ENCODE measurements at places on chromosomes 6 and 20.

DNA sequence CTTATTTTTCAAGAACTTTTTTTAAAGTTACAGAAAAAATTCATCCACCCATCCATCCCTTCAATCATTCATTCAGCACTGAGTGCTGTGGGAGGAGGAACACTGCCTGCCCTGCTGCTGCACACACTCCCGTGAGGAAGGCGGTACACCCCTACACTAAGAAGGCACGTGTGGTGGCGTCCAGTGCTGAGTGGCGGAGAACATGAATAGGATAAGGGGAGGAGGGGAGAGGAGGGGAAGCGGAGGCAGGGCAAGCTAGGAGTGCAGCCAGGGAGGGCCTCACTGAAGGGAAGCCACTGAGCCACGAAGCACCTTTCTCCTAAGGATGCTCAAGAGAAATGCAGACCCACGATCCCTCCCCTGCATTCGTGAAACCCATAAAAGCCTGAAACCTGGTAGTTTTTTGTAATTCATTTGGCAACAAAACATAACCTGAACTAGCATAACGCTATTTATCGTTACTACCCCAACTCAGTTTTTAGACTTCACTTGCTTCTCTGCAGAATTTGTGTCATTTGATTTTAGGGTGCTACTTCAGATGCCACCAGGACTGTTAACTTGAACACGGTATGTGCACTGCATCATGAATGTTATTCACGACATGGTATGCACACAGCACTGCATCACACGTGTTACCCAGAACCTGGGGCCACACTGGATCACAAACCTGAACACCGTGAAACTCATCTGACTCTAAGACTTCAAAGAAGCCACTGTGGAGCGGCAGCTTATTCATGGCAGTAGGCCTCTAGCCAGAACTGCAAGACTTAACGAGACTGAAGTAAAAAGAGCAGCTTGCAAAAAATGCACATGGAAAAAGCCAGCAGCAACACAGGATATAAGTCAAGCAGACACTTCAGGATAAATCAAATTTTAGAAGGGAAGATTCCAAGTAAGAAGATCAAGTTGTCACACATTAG is 3.5 kb downstream of the RNASET2 start:
- peak; percentile 28 for DNase-seq

GRCh38 chr20:17856024-17856564 is 112.5 kb downstream of the SNX5 start:
- no peak for DNase-seq

DNA sequence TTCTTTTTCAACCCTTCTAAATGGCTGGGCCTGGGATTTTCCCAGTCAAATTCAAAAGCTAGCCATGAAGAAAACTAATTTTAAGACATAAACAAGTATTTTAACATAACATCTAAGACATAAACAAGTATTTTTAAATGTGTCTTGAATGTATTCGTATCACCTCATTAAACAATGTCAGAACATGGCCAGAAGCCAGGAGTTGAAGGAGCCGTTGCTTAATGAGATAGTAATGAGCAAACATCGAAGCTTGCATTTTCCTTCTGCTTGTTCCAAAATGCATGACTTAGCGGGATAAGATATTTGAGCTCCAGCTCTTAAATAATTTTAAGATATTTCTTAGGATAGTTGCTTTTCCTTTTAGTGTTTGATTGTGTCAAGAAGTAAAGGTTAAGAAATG is 4.2 kb upstream of the RNF182 start:
- no peak for DNase-seq

- DNase-seq, result no peak
Observed at GRCh38 chr6:130116273-130116672, 97.9 kb downstream of the L3MBTL3 start.

- peak; percentile 63 for DNase-seq
Observed at GRCh38 chr6:38493931-38494547, 145.7 kb downstream of the BTBD9 start.

DNA sequence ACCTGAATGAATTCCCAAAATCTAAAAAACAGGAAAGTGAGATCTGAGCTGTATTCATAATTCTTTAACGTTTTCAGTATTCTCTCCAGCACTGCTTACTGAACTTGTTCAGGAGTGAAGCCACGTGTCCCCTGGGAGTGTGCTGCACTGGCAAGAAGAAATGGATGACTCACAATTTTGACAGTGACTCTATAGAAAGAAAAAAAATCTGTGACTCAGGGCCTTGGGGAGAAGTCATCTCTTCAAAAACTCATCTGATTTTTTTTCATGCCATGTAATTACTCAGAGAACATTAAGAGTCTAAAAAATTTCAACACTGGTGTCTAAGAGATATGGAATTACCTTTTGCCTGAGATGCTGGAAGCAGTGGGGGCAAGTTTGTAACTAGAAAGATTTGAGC is 39.7 kb downstream of the ANKEF1 start:
- DNase-seq, result no peak

GRCh38 chr6:151747896-151748295 is 59.6 kb upstream of the ESR1 start:
- no peak for DNase-seq

DNA sequence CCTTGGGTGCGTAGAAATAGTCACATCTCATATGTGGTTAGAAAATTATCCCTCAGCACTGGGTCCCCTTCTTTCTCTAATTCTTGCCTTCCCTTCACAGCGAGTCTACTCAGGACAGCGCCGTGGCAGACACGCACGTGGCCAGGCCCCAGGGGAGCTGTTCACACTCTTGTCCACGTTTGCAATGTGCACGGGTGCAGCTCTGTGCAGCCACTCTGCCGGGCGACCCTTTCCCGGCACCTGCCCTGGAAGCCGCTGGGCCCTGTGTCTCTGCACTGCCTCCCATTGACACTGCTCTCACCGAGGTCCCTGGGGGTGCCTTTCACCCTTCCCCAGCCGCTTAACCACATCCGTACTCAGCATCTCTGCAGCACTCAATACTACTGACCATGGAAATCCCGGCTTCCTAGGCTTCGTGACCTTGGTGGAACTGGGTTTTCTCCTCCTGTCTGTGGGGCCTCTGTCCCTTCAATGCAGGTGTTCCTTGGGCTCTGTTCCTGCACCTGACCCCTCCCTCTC is 104.9 kb downstream of the DACT2 start:
- no peak for DNase-seq

- DNase-seq, result no peak
Observed at GRCh38 chr6:154732538-154733182, 556 bp upstream of the SCAF8 start.

DNA sequence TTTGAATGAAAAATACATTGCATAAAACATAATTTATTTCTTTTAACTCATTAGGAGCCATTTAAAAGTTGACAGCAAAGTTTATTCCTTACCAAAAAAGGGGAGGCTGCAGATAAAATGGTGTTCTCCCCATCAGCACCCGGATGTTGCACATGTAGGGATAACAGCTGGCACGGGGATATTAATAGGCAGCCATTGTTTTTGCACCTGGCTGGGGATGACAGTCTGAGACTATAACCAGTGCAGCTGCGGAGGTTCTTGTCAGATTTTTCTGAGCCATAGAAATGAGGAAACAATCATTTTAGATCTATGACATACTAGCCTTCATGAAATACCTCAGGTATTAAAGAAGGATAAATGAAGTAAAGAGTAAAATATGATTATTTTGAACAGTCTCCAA is 20.1 kb upstream of the HECA start:
- no peak for DNase-seq

- peak; percentile 24 for DNase-seq
Observed at GRCh38 chr6:169654598-169655391, 47.0 kb downstream of the WDR27 start.

- DNase-seq, result no peak
Observed at GRCh38 chr20:40181676-40182075, 507.4 kb downstream of the MAFB start.

- no peak for DNase-seq
Observed at GRCh38 chr6:137717074-137718073, 149.7 kb upstream of the TNFAIP3 start.

DNA sequence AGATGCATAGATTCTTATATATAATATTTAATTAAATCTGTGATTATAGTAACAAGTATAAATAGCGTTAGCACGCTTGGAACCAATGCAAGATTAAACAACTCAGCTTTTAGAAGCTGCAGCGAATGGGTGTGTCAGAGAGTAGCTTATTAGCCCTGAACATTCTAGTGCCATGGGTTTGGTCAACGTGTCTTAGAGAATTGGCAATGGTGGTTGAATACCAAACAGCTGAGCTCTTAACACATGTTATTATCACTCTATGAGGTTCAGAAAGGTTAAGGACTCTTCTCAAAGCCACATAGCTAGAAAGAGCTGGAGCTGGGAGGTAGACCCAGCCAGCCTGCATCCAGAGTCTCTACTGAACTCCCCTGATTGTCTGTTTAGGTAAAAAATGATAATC is 284.2 kb upstream of the CHD6 start:
- DNase-seq, result no peak

GRCh38 chr6:14134211-14134910 is 16.8 kb downstream of the CD83 start:
- DNase-seq, result no peak

- DNase-seq, result no peak
Observed at GRCh38 chr6:23905133-23905815, 220.7 kb upstream of the NRSN1 start.

DNA sequence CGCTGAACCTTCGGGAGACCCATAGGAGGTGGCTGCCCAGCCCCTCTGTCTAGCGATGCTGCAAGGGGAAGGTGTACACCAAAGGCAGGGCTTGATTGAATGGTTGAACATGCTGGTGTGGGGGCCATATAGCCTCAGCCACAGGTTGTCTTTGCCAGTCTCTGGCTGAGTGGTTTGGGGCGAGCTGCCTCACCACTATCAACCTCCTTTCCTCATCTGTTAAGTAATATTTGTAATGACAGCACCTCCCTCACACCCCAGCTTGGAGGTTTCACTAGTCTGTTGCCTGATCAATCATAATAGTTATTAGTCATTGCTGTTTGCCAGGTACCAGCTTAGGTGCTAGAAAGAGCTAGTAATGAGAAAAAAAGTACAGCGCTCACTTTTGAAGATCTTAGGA is 11.8 kb upstream of the ZNF831 start:
- no peak for DNase-seq

- DNase-seq, result no peak
Observed at GRCh38 chr6:2187826-2188225, 57.6 kb downstream of the GMDS start.

- DNase-seq, result no peak
Observed at GRCh38 chr6:158797331-158798310, 21.5 kb downstream of the EZR start.

- DNase-seq, result no peak
Observed at GRCh38 chr6:24229696-24230405, 103.8 kb downstream of the NRSN1 start.

- no peak for DNase-seq
Observed at GRCh38 chr6:128950864-128951263, 67.9 kb downstream of the LAMA2 start.

All from stimulated activated CD4-positive, alpha-beta T cell treated with anti-CD3 and anti-CD28 coated beads, Interleukin-12 subunit alpha, Interleukin-12 subunit beta, amount 100 ng/mL, for 24 hours (primary cell).